ENCODE measurements at places on chromosomes 4 and X.
A peak's percentile ranks its signal among the peaks of the same experiment; 100 is the strongest.

- no peak for DNase-seq
Measured at GRCh38 chr4:139802931-139803330, 137.3 kb downstream of the MGST2 start.

GRCh38 chr4:80113615-80114014 lies 40.6 kb upstream of the ANTXR2 start:
- no peak for DNase-seq

DNA sequence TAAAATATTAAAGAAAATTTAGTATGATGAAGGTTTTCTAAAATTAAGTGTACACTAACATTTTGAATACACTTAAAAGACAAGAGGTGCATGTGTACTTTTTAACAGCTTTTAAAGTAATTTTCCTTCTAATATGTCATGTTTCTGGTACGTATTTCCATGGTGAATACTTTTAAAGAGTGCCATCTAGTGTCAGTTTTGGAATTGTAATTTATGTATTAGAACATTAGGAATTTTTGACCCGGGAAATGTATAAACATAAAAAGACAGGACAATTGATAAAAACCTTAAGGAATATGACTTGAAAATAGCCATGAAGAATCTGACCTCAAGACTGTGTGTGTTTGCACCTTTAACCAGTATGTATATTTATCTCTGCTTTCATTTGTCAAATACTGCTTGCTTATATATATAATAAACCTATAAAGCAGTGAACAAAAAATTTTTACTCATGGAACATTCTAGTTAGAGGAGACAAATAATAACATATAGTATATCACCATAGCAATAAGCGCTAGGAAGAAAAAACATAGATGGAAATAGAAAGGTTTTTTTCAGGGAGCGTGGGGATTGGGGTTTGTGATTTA lies 7.2 kb downstream of the GSTCD start:
- peak; percentile 63 for DNase-seq

- DNase-seq = no peak
Measured at GRCh38 chr4:5043579-5043978, 7.7 kb upstream of the STK32B start.

GRCh38 chrX:69151866-69152284 lies 13.4 kb downstream of the PJA1 start:
- DNase-seq = no peak

GRCh38 chr4:150986085-150986484 lies 29.0 kb downstream of the LRBA start:
- DNase-seq = no peak

- DNase-seq = no peak
Measured at GRCh38 chrX:9466736-9467135, 1.9 kb downstream of the TBL1X start.

DNA sequence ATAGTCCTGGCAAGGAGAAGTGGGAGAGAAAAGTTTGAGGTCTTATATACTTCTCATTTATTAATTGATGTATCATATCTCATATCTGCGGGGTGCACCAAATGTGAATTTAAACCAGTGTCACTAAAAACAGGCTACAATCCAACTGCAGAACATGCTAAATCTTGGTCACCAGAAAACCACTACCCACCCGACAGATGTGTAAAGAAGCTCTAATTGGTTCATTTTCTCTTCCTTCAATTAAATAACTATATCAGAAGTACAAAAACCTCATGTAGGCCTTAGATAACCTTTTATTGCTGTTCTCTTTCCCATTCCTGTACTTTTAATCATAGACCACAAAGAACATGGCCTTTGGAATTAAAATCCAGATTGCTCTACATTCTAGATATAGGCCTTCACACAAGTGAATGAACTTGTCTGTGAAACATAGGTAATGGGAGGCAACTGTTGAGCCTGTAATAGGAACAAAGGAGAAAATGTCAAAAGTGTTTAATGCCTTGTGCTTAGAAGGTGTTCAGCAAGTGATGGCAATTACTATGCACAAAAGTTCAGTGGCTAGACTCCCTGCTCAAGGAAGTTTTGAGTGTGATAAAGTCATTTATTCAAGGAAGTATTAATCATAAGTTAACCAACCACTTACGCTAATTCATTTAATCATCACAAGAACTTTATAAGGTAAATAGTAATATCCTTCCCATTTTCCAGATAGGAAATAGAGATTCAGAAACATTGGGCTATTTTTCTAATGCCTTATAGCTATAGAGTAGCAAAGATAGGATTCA lies 425.6 kb downstream of the INPP4B start:
- DNase-seq = no peak

DNA sequence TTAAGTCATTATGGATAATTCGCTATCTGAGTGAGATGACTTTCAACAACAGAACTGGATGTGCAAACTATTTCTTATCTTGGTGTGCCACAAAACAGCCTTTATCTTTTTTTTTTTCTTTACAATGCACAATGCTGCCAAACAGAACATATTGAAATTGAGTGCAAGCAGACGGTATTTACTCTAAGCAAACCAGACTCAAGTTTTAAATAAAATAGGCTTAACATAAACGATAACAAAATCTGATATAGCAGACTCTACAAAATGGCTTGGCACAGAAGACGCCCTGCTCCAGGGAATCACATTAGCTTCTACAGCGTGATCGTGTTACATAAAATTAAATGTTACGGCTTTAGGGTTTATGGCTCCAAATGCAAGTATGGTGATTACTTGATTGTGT lies 9.6 kb upstream of the STK32B start:
- DNase-seq = no peak

- no peak for DNase-seq
Measured at GRCh38 chrX:98065151-98065550, 1181.4 kb downstream of the RPA4 start.

DNA sequence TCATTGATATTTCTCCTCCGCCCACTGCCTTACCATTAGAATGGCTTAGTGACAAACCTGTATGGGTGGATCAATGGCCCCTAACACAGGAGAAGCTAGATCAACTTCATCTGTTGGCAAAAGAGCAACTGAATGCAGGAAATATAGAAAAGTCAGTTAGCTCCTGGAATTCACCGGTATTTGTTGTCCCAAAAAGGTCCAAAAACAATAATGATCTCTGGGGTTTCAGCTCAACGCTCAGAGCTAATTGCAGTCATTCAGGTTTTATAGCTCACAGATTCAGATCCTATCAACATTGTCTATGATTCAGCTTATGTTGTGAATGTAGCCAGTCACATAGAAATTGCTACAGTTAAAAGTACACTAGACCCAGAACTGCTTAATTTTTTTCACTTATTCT lies 124.0 kb upstream of the ZCCHC13 start:
- DNase-seq = no peak

DNA sequence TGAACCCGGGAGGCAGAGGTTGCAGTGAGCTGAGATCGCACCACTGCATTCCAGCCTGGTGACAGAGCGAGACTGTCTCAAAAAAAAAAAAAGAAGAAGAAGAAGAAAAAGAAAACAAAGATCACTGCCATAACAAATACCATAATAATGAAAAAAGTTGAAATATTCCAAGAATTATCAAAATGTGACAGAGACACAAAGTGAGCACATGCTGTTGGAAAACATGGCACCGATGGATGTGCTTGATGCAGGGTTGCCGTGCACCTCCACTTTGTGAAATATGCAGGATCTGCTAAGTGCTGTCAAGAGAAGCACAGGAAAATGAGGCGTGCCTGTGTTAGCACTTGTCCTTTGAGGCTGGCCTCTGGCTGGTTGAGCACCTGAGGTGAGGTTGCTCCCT lies 133.3 kb downstream of the STK32B start:
- DNase-seq = no peak

GRCh38 chr4:1296324-1297022 lies 6.8 kb downstream of the MAEA start:
- DNase-seq = no peak

DNA sequence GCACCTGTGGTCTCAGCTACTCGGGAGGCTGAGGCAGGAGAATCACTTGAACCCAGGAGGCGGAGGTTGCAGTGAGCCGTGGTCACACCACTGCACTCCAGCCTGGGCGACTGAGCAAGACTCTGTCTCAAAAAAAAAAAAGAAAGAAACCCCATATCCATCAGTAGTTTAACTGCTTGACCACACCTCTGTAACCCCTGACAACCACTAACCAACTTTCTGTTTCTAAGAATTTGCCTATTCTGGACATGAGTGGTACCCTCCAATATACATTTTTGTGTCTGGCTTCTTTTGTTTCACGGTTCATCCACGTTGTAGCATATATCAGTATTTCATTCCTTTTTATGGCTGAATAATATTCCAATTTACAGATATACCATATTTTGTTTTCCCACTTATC lies 9.1 kb downstream of the PPAT start:
- no peak for DNase-seq

DNA sequence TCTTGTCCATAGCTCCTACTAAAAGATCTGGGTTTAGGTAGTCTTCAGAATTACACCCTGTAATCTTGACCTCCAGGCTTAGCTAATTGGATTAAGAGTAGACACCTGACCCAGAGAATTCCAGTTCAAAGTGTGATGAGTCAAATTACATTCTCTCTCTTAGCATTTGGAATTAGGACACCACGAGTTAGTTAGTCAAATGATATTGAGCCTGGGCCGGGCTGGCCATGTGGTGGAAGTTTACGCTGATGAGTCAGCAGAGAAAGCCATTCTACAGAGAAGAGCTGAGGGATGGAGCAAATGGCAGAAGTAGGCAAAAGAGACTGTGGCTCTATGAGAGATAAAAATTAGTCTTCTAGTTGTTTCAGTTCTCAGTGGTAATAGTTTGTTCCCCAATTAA lies 31.1 kb downstream of the CEP44 start:
- DNase-seq = peak; percentile 56

DNA sequence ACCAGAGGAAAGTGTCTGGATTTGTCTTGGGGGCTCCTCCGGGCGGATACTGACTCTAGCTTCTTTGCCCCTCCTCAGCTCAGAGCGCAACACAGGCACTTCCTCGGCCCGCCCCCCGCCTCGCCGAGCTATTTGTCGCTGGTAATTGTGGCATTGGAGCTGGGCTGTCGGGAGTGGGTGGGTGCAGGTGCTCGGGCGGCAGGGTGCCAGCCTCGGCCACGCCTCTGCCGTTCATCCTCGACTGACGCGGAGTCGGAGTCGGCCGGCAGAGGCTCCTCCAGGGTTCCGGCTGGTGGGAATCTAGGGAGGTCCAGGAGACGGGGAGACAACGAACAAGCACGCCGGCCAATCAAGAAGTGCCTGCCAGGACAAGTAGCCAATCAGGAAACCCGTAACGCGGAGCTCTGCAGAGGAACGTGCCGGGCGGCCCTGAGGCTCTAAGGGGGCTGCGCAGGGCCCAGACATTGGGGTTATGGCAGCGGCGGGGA lies 3.9 kb upstream of the SYN1 start:
- DNase-seq = no peak

GRCh38 chr4:95548738-95549245 lies at the start of gene UNC5C:
Gene UNC5C, minus strand, starts transcription at chr4:95548973.
- DNase-seq = no peak

DNA sequence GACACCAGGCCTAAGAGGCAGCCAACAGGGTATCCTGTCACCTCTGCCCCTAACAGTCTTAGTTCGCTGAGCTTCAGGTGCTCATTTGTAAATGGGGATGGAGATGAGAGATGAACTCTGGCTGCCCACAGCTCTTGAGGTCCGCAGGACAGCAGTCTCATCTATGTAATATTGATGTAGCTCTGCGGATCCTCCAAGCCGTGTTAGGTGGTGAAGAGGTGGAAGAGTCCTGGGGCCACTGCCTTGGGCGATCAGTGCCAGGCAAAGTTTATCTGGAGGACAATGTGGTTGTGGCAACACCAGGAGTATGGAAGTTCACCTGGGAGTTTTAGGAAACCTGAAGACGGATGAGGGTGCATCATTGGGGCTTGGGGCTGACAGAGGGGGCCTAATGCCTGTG lies 13.4 kb downstream of the TRO start:
- no peak for DNase-seq

DNA sequence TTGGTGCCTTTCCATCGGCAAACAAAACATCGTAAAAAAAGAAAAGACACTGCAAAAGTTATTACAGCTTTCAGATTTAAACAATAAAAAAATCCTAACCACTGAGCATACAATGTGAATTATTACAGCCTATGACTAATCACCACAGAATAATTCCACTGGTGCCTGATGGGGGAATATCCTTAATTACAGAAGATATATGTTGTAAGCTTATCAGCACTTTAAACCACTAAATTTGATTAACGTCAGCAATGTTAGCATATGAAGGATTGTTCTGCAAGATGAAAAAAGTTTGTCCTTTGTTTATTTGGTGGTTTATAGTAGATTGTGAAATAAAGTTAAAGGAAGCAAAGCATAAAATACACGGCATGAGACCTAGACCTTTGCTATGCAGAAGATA lies 210.2 kb upstream of the ADAMTS3 start:
- DNase-seq = no peak

DNA sequence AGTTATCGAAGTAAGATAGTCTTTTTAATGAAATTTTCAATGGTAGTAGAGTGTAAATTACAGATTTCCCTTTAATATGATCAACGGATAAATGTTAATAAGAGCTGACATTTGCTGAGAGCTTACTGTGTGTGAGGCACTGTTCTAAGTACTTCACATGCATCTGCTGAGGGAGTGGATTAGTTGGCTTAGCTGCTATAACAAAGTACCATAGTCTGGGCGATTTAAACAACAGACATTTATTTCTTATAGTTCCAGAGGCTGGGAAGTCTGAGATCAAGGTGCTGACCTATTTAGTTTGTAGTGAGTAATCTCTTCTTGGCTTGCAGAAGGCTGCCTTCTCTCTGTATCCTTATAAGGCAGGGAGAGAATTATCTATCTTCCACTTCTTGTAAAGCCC lies 174.3 kb downstream of the CEP135 start:
- no peak for DNase-seq

- no peak for DNase-seq
Measured at GRCh38 chr4:110275871-110276270, 77.5 kb upstream of the ELOVL6 start.

- no peak for DNase-seq
Measured at GRCh38 chrX:78839711-78840110, 92.2 kb downstream of the LPAR4 start.

DNA sequence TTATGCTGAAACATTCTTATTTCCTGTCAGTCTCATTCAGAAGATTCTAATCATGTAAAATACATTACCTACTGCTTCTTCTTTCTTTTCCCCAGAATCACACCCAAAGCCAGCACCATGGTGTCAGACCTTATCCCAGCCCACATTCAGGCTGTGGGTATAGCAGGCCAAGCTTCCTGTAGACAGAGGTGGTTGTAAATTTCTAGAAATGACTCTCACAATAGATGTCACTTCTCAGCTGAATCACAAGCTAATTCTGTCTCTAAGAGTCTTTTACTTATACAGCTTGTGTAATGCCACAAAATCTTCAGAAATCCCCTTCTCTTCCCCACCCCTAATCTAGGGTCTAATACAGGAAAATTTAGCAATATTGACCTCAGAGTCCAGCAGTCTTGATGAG lies 239.6 kb downstream of the PARM1 start:
- DNase-seq = no peak

GRCh38 chrX:104343428-104344129 lies 88.8 kb upstream of the ESX1 start:
- DNase-seq = peak; percentile 43

DNA sequence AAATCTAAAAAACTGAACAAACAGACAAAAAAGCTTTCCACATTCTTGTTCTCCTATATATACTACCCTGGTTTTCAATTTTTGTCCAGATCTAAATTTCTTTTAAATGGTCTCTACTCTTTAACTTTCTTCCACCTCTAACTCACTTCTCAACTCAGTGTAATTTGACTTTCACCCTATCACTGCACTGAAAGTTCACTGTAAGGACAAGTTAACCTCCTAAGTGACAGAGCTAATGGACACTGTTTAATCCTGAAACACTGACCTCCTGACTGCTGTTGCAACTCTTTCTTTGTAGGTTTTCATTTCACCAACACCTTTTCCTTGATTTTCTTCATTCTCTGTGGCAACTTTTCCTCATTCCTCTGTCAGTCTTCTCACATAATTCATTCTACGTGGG lies 50.0 kb downstream of the ATOH1 start:
- DNase-seq = no peak

- DNase-seq = no peak
Measured at GRCh38 chrX:120144178-120144844, 14.1 kb upstream of the RHOXF2 start.
